ENCODE measurements at places on chromosomes 11 and 22.

DNA sequence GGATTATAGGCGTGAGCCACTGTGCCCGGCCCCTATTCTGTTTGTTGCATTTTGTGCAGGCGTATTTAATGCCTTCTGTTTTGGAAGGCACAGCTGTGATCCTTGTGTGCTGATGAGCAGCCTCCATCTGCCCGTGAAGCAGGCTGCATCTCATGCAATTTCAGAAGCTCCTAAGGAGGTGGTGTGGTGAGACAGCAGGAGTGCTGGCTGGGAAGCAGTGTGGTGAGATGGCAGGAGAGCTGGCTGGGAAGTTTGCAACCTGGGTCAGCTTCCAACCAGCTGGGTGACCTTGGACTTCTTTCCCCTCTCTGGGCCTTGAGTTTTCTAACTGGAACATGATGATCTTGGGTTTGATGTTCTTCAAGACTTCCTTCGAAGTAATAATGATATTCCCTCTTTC, 525.1 kb downstream of the TBC1D22A start:
- no peak for DNase-seq

- DNase-seq: no peak
These were observed 19.8 kb upstream of the GNB1L start for GRCh38 chr22:19874307-19875060.

GRCh38 chr22:19182472-19183157, 4.1 kb upstream of the SLC25A1 start:
- no peak for DNase-seq

- no peak for DNase-seq
These were observed 26.8 kb upstream of the RTL6 start for GRCh38 chr22:44524806-44525205.

DNA sequence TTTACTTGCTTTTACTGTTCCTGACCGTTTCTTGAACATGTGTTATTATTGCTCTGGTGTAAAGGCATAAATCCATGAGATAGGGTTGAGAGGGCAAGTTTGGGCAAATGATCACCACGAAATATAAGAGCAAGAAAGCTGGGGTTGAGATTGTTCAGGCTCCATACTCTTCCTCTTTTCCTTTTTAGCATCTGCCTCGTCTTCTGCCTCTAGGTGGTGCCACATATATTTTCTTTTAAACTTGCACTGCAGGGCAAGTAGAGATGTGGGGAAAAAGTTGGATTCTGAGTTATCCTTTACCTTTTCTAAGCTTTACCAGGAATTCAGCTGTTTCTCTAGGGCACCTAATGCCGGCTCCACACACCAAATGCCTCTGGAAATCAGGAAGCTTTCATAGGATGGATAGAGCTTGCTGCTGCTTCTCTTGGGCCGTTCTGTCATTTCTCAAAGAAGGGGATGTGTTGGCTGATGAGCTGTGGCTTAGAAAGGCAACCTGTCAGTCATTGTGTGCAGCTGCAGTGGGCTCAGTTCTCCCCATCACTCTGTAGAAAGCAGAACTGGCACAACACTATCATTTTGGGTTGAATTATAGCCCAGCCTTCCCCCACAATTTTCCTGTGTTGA, 98.2 kb downstream of the LDLRAD3 start:
- no peak for DNase-seq

DNA sequence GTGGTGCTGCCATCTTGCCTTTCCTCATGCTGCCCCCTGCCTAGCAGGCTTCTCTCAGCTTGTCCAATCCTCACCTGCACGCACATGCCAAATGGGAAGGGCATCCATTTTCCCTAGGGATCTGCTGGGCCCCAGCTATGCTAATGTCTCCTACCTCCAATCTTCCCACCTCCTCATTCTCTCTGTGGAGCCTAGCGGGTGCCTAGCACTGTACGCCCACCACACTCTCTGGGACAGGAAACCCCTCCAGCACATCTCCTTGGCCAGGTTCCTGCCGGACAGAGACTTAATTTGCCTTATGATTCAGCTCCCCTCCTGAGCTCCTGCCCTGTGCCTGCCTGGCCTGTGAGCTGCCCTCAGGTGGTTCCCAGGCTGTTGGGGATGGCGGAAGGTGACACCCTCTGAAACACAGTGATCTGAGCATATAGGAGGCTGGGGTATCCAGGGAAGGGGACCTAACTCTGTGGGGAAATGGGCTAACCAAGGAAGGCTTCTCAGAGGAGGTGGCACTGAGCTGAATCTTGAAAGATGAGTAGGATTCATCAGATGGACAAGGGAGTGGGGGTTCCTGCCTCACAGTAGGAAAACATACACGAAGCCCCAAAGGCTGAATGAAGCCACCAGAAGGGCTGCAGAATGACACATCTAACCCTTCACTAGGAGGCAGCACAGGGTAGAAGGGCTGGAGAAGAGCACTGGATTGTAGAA, 79.2 kb upstream of the WNT11 start:
- DNase-seq: no peak

GRCh38 chr11:129489249-129489648, 113.6 kb downstream of the BARX2 start:
- DNase-seq: no peak

GRCh38 chr11:109308551-109308950, 113.4 kb upstream of the C11orf87 start:
- no peak for DNase-seq

DNA sequence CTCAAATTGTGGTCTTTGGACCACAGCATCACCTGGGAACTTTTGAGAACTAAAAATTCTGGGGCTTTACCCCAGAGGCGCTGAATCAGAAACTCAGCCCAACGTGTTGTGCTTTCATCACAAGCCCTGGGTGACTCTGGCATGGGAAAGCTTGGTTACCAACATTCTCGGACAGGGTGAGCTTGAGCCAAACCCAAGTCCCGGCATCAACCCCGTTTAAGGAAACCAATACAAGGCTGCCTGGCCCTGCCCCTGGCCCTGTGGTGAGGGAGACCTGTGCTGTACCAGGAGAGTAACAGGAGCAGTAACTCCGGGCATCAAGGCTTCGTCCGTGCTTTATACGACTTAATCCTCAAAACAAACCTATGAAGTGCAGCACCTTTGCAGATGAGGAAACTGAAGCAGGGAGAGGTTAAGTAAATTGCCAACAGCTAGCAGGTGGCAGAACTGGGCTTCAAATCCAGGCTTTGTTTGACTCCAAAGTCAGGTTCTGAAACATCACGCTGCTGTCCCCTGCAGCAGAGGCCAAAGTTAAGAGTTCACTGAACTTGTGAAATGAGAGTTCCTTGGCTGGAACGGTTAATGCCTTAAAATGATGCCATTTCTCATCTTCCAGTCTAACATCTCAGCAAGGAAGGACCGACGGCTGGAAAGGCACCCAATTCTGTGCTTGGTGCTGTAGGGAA, 64.1 kb upstream of the BID start:
- no peak for DNase-seq

DNA sequence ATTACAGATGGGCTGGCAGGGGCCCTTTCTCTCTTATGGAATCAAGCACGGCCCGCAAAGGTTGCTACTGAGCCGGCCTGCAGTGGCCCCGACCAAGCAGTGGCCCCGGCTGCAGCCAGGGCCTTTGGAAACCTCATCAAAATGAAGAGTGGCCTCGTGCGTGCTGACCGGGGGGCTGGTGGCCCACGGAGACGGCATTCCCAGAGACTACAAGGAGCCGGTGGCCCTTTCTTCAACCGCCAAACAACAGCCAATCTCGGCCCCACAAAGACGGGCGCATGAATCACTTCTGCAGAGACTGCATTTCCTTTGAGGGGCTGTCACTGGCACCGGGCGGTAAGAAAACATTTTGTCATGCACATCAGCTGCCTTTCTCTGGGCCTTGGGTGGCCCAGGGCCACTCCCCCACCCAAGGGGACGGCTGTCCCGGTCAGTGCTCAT, 43.1 kb upstream of the FGF3 start:
- no peak for DNase-seq

- no peak for DNase-seq
These were observed 1338.4 kb downstream of the TBC1D22A start for GRCh38 chr22:48100685-48101417.

- DNase-seq: no peak
These were observed 667.3 kb downstream of the OPCML start for GRCh38 chr11:132864811-132865576.

DNA sequence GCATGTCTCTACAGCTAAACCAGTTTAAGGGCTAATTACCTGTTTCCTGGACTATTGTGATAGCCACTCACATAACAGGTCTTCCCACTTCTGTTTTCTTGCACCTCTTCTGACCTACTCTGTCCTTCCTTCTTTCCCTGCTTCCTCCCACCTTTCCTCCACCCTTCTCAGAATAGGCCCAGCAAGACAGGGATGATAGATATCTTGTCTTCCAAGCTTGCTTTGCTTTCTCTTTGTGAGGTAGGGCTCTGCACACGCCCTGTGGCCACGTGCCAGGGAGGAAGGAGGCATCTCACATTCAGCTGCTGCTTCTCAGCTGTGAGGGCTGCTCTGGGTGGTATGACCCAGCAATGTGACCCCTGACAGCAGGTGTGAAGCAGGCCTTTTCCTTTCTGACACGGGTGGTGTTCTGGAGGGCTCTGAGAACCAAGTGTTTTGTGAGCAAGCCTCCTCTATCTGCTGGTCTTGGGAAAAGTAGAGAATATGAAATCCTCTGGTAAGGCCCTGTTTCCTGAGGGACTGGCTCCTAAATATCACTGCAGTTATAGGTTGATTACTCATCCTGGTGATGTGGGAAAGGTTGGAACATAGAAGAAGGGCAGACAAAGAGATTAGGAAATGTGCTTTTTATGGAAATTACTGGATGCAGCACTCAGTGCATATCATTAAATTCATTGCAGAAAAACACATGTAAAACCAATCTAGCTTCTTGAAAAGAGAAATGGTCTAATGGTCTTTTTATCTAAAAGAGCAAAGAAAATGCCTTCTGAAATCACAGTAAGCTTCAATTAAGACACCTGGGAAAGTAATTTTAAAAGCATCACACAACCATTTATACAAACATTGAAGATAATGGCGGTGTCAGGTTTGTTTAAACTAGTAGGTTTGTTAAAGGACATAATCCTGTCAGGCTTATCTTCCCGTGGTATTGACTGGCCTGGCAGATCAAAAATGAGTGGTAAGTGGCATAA, 8.5 kb downstream of the AMOTL1 start:
- peak; percentile 59 for DNase-seq

DNA sequence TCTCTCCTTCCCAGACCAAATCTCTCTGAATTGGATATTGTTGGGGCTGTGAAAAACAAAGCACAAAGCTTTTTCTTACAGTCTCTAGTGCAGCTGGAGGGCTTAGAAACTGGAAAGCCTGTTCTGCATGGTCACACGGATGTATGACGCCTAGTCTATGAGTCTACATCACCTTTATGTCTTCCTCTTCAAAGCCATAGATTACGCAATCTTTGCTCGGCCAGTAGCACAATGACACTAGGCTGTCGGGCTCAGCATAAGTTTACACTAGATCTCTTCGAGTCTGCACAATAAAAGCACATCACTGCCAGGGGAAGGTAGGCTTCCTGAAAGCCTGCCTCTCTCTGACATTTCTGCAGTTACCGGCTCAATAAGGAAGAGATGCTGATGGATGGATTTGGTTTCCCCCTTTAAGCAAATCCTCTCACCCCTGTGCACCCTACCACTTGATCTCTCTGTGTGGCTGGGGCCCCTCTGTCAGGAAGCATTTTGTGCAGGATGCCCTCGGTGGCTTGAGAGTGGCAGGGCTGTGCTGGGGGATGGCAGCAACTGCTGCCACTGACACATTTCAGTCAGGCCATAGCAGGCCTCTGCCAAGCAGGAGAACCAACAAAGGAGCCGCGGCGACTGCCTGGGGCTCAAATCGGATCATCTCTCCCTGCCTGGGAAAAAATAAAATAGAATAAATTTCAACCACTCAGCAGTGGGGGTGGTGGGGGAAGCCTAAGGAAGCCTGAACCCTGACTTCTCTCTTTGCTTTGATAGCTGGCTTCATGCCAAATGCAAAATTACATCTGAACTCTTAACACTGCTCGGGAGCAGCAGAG, 1272.8 kb downstream of the LRRC4C start:
- no peak for DNase-seq

DNA sequence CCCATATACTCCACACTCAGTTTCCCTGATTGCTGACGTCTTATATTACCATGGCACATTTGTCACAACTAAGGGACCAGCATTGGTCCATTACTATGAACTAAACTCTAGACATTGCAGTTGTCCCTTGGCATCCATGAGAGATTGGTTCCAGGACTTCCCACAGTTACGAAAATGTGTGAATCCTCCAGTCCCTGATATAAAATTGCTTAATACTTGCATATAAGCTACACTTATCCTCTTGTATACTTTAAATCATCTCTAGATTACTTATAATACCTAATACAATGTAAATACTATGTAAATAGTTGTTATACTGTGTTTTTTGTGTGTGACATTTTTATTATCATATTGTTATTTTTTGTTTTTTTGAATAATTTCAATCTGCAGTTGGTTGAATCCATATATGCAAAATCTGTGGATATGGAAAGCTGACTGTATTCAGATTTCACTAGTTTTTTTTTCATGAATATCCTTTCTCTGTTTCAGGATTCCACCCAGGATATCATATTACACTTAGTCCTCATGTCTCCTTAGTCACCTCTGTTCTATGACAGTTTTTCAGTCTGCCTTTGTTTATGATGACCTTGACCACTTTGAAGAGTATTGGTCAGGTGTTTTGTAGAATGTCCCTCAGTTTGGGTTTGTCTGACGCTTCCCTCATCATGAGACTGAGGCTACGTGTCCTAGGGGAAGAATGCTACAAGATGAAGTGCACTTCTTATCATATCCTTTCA, 55.3 kb downstream of the INSC start:
- DNase-seq: no peak

DNA sequence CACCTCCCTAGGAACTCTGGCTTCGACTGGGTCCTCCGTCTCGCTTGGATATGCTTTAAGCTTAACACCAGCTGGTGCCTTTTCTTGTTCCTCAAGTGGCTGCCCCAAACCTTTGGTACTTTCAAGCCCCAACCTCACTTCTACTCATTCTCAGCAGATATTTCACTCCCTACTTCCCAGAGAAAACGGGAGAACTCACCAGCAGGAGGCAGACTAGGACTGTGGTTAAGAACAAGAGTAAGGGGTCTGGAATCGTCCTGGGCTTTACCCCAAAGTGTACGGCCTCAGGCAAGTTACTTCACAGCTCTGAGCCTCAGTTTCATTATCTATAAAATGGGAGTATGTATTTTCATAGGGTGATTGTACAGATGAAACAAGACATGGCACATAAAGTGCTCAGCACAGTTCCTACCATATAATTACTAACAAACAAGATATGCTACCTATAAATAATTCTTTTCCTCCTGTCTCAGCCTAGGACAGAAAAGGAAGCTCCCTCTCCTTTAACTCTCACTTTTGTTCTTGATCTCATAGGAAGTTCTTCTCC, 37.8 kb downstream of the PAMR1 start:
- peak; percentile 52 for DNase-seq

DNA sequence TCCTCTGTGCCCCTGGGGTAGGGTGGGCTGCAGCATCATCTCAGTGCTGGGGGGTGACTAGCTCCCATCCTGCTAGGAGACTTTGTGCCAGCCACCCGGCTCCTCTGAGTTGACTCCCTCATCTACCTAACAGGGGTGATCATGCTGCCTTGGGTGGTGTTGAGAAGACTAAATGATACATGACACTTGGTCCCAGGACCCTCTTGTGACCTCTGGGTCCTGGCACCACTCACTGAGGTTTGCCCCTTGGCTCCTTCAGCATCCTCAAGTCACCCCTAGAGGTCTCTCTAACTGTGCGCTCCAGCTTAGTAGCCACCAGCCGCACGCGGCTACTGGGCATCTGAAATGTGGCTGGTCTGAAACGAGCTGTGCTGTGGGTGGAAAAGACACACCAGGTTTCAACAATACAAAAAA, 72.1 kb downstream of the LRRC32 start:
- peak; percentile 41 for DNase-seq

GRCh38 chr11:21552911-21553310, 640.0 kb upstream of the ANO5 start:
- DNase-seq: no peak

All from EL (cell line).